ENCODE measurements at places on chromosomes 1 and 21.

GRCh38 chr1:150969626-150970025, 5.0 kb downstream of the CERS2 start:
- DNase-seq = no peak

GRCh38 chr21:36428761-36429432, 43.7 kb downstream of the CHAF1B start:
- no peak for DNase-seq

DNA sequence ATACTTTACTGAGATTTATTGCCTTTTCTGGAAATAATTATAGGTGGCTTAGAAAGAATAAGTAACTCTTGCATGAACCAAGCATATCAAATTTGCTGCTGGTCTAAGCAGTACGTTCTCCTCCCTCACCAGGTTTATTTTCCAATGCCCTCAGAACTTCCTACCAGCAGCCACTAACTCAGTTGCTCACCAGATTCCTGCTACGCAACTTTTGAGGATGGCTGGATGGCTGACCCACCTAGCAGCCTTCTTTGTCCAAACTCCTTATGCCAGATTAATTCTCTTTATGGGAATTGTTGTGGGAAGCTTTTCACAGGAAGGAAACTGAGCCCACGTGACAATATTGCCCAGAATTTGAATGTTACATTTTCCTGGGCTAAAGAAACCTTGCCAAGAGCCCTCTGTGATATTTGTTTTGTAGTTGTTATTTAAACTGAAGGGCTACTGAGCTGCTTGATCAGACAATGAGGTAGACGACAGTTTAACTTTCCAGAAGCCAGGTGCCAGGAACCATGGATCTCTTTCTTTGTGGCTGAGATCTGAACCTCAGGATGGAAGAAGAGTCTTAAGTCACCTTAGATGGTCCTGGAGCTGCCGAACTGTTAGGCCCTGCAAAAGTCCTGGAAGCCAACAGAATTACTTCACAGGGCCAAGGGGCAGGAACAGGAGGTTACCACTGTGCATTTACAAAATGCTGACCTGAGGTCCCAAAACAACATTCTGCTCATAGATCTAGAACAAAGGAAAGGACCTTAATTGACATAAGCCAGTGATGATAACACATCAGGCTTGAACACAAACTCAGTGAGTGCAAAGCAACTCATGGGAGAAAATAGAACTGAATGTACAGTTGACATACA, 85.5 kb upstream of the ATP1A1 start:
- DNase-seq = no peak

GRCh38 chr1:183685112-183685713, 32.1 kb upstream of the APOBEC4 start:
- no peak for DNase-seq

- DNase-seq = no peak
These were observed 47.8 kb downstream of the ADGRL4 start for GRCh38 chr1:78958711-78959110.

- DNase-seq = no peak
These were observed 1.1 kb downstream of the RNF187 start for GRCh38 chr1:228488125-228488817.

- peak; percentile 93 for DNase-seq
These were observed at the start of gene LRRC52 for GRCh38 chr1:165543532-165544438. Gene LRRC52 (plus strand): TSS chr1:165544000. CDS start chr1:165544297, 297 bp downstream.

DNA sequence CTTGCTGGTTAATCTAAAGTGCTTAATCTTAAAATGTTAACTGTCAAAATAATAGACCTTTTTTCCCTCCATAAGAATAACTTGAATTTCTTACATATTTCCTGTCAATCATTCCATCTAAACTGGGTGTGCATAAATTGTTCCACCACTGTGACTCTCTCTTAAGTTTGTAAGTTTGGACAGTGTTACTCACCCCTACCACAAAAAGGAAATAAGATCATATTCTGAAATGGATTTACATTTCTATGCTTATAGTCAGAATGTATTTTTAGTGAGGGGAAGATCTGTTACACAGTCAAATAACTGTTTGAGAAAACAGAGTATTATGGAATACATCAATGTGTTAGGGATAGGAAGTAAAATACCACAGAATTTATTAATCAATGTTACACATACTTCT, 109.6 kb upstream of the DPYD start:
- DNase-seq = no peak

GRCh38 chr1:201319631-201320030, 36.3 kb downstream of the PKP1 start:
- no peak for DNase-seq

- DNase-seq = no peak
These were observed 251.8 kb upstream of the VAMP3 start for GRCh38 chr1:7519181-7519860.

GRCh38 chr1:37575692-37576091, 19.0 kb downstream of the DNALI1 start:
- no peak for DNase-seq

GRCh38 chr1:54500107-54500431, 48.0 kb upstream of the ACOT11 start:
- no peak for DNase-seq

GRCh38 chr1:112034277-112034676, 44.8 kb upstream of the KCND3 start:
- no peak for DNase-seq

DNA sequence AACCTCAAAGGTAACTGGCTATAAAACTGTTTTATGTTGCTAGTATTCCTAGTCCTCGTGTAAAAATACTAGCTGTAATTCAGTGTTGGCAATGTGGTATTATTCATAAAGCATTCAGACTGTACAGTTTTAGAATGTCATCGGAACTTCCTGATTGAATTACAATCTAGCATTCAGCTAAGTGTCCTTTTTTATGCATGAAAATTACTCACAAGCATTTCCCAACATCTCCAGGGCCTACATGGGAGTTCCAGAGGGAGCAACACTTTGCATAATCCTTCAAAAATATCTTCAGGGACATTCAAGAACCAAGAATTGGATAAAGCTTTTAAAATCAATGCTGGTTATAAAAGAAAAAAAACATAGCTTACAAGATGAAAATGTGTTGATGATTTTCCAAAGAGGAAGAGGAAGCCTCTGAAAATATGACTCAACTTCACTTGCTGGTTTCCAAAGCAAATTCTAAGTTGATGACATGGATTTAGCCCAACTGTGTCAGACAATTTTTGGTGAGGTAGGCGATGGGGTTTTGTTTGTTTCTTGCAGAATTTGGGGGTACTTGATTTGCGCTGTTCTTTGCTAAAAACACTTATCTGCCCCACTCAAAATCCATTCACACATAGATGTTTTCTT, 137.8 kb downstream of the SLC44A5 start:
- no peak for DNase-seq

DNA sequence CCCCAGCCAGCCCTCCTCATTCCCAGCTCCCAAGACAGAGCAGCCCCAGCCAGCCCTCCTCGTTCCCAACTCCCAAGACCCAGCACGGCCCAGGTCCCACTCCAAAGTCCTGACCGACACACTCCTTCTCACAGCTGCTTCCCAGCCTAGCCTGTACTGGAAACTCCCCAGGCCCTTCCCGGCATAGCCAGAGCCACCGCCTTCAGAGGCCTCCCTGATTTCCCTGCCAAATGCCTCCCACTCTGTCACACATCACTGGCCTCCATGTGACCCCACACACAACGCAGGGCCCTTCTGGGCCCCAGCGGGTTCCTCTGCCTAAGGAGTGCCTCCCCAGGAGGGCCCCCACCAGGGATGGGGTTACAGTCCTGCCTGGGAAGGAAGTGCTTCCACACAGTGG, 2.8 kb downstream of the UBE2J2 start:
- peak; percentile 63 for DNase-seq

DNA sequence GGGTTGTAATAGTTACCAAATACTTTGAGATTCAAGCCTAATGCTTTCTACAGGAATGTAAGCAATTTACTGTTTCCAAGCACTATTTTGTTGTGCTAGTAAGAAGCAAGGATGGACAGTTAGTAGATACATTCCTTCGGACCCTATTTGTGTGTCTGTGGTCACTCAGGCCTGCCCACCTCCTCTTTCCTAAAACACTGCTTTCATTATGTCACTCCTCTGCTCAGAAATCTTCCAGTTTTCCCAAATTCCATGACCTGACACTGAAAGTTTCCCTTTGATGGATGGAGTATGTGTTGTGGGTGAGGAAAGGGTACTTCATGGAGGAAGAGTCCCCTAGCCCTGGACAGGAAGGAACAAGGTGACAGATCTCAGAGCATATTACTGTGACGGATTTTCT, 141.1 kb downstream of the DISP1 start:
- no peak for DNase-seq

DNA sequence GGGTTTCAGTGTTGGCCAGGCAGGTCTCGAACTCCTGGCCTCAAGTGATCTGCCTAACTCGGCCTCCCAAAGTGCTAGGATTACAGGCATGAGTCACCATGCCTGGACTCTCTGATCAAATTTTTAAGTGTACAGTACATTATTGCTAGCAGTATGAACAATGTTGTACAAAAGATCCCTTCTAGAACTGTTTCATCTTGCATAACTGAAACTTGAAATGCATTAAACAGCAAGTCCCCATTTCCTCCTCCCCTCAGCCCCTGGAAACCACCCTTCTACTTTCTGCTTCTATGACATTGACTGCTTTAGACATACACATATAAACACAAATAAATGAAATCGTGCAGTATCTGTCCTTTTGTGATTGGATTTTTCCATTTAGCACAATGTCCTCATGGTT, 463.4 kb downstream of the PTPRC start:
- DNase-seq = no peak

DNA sequence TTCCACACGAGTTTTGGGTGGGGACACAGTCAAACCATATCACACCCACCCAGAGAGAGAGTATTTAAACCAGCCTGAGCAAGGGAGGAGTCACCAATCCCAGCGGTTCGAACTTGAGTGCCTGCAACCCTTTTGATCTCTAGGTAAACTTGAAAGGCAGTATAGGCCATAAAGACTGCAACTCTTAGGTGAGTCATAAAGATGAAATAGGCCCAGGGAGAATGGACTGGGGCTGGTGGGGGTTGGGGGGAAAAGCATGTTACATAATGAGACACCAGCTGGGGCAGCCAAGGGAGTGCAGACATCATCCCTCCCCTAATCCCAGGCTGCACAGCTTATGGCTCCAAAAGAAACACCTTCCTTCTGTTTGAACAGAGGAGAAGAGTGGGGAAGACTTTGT, 99.8 kb upstream of the LHX8 start:
- no peak for DNase-seq

DNA sequence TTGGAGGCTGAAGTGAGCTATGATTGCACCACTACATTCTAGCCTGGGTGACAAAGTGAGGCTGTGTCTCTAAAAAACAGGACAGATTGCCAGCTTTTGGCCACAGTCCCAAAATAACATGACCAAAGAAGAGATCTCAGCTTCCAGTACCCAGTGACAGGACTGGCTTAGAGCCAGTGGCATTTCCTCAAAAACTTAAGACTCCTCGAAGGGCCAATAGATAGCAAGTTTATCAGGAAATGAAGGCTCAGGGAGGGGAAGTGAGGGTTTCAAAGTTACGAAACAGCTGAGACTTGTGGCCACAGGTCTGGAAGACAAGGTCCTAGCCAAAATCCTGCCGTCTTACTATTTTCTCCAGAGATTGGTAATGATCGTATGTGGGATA, 6.3 kb upstream of the TMEM39B start:
- DNase-seq = peak; percentile 59

- no peak for DNase-seq
These were observed 3.6 kb upstream of the NUP210L start for GRCh38 chr1:154158307-154159125.

DNA sequence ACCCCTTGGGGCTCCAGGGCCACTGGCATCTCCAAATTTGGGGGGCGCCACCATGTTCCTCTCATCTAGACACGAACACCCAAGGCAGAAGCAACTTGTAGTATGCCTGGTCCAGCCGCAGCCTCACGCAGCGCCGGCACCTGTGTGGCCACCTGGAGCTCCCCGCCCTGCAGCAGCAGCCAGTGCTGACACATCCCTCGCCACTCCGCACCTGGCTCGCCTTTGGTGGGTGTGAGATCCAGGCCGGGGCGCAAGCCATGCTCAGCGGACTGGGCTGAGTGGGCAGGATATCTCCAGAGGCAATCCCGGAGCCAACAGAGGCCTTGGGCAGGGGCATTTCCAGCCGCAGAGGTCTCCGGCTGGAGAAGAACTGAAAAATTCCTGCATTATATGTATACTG, 1563.7 kb downstream of the NCAM2 start:
- DNase-seq = no peak

GRCh38 chr1:204041803-204042505, 31.0 kb upstream of the SOX13 start:
- no peak for DNase-seq

DNA sequence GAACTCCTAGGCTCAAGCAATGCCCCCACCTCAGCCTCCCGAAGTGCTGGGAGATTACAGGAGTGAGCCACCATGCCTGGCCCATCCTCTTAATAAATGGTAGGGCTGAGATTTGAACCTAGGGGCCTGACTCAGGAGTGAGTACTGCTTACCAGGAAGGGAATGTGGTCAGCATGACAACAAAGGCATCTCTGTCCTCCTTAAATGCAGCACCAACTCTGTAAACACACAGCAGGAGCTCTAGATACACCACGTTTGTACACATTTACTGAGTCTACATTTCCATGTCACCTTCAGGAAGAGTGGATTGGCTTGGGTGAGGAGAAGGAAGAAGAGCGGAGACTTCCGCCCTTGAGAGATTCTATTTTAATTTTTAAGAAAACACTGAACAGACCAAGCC, 38.5 kb downstream of the HIVEP3 start:
- DNase-seq = no peak

GRCh38 chr1:41378222-41378621, 17.0 kb downstream of the FOXO6 start:
- DNase-seq = no peak

DNA sequence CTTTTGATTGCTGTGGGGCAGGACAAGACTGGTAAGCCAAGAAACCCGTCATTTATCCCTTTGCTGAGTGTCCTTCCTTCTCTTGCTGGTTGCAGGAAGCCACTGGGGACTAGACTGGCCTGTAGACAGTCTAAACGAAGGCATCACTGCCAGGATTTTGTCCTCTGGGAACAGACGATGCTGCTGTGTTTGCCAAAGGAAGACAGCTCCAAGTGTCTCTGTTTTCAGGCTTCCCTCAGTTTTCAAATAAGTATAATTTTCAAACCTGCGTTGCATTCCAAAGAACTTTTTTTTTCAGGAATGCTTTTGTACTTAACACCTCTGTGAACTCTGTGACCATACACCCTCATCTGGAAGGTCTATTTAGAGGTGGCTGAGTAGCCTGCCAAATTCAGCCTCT, 269.4 kb downstream of the HLX start:
- peak; percentile 34 for DNase-seq

DNA sequence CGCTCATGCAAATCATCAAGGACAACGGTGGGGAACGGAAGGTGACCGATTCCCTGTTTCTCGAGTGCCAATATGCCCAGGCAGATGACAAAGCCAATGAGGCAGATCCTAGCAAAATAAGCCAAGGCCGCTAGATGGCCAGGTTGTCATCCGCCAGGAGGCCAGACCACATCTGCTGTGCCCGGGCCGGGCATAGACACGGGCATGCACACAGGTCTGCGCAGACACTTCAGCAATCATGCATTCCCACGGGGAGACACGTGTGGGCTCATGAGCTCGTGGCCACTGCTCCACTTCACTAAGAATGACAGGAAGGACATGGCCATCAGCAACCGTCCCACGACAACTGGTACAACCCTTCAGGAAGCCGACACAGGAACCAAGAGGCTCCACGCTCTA, 23.4 kb downstream of the WDR4 start:
- DNase-seq = no peak

Data from heart left ventricle (tissue), 16 donors.